ENCODE measurements at places on chromosomes 16 and 17.

GRCh38 chr16:71262391-71262790 lies 26.8 kb downstream of the CMTR2 start:
- DNase-seq: no peak

DNA sequence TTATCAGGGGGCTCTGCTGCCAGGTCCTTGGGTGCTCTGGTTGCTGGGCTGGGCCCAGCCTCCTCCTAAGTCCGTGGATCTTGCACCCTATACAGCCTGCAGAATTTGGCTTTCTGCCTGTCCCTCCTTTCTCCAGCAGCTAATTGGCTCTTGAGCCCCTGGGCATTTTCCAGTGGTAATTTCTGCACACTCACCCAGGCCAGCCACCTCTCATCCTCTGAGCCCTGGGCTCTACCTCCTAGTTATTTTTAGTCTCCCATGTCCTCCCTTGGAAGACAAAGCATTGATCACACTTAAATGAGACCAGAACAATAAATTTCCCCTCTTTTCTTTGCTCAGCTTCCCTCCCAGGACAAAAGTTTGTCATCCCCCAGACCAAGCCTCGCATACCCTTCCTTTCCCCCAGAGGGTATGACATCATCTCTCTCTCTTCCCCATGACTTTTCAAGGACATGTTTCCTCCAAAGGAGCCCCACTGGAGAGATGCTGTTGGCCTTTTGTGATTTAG lies 38.1 kb downstream of the C17orf75 start:
- DNase-seq: no peak

GRCh38 chr16:55563797-55564196 lies 2.7 kb upstream of the CAPNS2 start:
- DNase-seq: no peak

DNA sequence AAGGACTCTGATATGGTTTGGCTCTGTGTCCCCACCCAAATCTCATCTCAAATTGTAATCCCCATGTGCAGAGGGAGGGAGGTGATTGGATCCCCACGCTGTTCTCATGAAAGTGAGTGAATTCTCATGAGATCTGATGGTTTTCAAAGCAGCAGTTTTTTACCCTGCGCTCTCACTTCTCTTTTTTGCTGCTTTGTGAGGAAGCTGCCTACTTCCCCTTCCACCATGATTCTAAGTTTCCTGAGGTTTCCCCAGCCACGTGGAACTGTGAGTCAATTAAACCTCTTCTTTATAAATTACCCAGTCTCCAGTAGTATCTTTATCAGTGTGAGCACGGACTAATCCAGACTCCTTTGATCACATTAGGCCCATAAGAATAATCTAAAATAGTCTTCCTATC lies 719.7 kb upstream of the CDH8 start:
- DNase-seq: no peak

GRCh38 chr17:9183306-9183705 lies 162.0 kb downstream of the NTN1 start:
- no peak for DNase-seq

- DNase-seq: no peak
Observed at GRCh38 chr16:2317231-2318020, 23.1 kb downstream of the ABCA3 start.

DNA sequence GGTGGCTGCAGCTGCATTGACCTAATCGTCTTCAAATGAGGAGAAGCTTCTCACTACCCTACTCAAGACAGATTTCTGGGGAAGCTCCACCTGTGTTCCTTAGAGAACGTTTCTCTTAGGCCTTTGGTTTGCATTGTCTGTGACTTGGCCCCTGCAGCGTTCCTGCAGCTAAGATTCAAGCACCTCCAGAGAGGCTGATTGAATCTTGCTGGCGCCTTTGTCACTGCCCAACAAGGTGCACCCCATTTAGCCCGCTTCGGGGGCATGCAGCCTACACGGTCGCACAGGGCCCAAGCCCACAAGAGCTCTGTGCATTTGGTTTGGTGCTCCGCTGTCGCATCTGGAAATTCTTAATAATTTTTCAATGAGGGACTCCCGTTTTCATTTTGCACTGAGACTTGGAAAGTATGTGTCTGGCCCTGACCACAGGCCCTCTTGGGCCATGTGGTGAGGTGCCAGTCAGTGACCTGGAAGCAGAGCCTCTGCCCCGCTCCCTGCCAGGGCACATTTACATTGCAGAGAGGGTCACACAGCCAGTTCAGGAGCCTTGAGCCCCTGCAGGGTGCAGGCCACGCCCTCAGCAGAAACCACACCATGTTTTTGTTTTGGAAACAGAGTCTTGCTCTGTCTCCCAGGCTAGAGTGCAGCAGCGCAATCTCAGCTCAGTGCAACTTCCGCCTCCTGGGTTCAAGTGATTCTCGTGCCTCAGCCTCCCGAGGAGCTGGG lies 51.1 kb upstream of the CACNG5 start:
- no peak for DNase-seq

DNA sequence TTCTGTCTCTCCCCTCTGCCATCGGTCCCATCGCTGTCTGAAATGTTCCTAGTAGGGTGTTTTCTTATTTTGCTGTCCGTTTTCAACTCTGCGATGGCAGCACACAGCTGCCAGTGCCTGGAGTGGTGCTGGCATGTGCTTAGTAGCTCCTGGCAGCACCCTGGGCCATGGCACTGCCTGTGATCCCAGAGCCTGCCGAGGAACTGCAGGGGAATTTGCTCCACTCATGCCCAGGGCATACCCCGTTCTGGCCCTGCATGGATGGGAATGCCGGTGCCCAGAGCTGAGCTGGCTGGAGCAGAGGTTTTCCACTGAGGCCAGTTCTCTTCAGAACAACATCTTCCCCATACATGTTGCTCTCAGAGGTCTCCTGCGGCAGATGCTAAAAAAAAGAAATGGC lies 43.1 kb downstream of the GPT2 start:
- DNase-seq: no peak

GRCh38 chr17:80837711-80838110 lies 153.9 kb upstream of the CHMP6 start:
- DNase-seq: no peak

DNA sequence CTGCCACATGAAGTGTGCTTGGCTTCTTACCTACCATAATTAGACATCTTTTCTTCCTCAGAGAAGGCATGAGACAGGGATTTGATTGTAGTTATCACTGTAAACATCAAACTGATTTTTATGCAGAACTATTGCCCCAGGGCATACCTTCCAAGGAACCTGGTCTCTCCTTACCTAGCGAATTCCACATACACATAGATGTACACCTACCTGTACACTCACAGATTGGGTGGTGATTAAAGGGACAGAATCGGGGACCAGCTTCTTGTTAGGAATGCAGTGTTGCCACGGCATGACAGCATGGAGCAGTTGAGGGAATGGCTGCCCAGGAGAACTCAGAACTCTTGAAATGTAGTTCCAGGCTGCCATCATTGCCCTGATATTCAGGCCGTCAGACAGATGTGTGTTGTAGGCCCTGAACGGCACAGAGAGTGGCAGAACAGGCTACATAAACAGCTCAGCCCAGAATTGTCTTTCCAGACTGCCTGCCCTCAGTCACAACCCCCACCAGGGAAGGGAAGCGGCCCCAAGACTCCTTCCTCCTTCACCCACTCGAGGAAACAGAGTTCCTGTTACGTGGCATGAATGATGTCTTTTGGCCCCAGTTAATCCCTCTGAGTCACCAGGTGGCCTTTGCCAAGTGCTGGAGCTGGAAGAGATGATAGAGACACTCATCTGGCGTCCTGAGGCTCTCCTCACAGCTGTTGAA lies 17.8 kb upstream of the NAGLU start:
- no peak for DNase-seq

- no peak for DNase-seq
Observed at GRCh38 chr17:75652934-75653549, 13.9 kb downstream of the RECQL5 start.

GRCh38 chr17:81400996-81401722 lies 5.9 kb downstream of the BAHCC1 start:
- DNase-seq: no peak

DNA sequence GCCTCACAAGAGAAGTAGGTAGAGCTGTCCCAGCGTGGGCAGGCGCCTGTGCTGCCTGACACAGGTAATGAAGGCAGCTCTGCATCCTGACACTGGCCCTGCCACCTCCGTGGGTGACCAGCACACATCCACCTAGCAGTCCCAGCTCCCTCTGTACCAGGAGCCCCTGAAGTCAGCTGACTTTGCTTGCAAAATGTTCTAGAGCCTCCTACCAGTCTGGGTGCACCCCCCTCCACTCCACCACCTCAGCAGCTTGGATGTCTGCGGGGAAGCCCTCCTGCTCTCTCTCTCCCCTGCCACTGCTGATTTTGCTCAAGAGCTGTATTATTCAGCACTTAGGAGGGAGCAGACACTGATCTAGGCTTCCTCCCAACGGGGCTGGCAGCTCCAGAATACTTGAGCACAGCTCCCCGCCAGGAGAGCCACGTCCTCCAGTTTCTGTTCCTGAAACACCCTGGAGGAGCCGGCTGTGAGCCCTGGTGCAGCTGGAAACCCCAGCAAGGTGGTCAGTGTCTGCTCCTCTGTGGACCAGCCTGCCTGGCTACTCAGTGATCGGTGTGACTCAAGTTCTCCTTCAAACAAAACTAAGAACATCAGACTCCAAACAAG lies 1.0 kb downstream of the RNF166 start:
- no peak for DNase-seq

GRCh38 chr17:32161506-32162365 lies 19.4 kb downstream of the RHOT1 start:
- no peak for DNase-seq

GRCh38 chr17:32335046-32335445 lies 6.9 kb downstream of the C17orf75 start:
- no peak for DNase-seq

GRCh38 chr16:83989300-83989699 lies 21.3 kb downstream of the NECAB2 start:
- no peak for DNase-seq

DNA sequence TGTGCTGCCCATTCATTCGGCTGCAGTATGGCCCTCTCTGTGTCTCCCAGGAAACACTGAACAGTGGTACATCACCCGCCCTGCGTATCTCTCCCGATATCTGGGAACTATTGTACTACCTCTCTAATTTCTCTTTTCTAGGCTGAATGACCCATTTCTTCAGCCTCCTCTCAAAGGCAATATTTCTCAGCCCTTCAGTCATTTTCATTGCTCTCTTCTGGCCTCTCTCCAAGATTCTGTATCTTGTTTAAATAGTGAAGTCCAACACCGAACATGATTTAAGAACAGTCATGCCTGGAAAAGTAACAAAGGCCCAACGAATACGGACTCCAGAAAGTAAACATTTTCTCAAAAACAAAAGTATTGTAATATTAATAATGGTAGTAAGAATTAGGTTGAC lies 220.1 kb downstream of the ZFHX3 start:
- no peak for DNase-seq

DNA sequence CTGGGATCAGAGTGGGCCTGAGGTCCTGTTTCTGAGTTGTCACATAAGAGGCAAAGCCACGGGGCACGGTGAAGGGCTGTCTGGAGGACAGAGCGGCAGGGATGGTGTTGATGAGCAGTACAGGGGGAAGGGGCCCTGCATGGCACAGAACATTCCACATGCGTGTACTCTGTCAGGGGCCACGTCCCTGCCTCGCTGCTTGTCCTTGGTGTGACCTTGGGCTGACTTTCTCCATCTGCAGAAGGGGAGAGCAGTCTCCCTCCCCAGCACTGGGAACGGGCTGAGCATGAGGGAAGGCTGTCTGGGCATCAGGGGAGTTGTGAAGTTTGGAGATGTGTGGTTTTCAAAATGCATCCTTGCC lies 71.5 kb upstream of the GSE1 start:
- DNase-seq: no peak

- DNase-seq: no peak
Observed at GRCh38 chr16:9138731-9139501, 47.5 kb downstream of the HAPSTR1 start.

DNA sequence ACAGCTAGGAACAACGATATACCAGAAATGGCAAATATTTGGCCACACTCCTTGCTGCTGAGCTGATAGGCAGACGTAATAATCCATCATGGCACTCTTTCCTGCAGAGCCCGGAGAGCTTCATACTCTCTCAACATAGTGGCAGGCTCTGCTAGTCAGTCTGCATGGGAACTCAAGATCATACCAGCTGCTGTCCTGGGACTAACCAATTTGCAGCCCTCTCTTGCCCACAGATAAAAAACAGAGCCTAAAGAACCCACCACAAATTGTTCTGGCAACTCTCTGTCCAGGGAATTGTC lies 13.5 kb downstream of the GSDMB start:
- DNase-seq: no peak

DNA sequence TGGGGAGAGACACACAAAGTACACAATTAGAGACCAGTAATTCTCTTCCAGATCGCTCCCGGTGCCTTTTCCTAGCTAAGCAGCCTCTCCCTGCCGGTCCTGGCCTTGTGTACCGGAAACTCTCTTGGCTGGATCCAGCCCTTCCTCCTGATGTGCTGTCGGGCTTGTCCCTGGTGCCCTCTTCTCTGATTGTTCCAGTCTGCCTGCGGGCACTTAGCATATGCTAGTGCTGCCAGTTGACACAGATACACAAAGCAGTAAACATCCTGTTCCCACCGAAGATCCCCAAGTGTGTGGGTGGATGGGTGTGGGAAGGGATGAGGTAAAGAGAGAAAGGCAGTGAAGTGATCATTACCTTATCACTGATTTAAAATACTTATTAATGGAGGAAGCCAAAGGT lies 9.7 kb downstream of the HS3ST3B1 start:
- DNase-seq: no peak

DNA sequence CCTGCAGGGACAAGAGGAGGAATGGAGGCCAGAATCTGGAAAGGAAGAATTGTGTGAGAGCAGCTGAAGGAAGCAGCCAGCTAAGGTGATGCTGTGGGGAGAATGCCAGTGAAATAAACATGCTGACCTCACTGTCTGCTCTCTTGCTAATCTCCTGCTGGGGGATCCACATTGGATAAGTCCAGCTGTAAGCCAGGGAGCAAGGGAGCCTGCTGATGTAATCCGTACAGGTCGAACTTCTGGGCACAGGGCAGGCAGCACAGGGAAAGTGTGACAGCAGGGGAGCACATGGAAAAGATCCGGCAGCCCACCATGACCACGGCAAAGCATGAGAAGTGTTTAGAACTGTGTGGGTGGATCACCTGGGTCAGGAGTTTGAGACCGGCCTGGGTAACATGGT lies 7.5 kb upstream of the XPO6 start:
- no peak for DNase-seq

- DNase-seq: no peak
Observed at GRCh38 chr17:69232650-69233049, 4.0 kb upstream of the ABCA10 start.

GRCh38 chr16:78189121-78189520 lies 89.7 kb downstream of the WWOX start:
- DNase-seq: no peak

- no peak for DNase-seq
Observed at GRCh38 chr17:70037498-70037897, 37.5 kb upstream of the KCNJ16 start.

DNA sequence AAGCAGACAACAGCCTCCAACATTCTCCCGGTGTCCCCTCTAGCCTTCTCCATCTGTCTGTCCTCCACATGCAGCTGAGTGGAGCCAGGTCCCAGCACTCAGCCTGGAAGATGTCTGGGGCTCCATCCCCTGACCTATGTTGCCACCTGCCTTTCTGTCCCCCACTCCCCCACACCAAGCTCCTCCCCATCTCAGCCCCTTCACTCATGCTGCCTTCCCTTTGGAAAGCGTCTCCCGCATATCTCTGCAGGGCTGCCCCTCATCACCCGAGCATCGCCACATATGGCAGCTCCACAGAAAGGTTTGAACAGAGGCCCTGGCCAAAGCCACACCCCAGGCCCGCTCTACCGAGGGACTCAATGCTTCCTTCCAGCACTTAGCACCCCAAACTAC lies 24.2 kb downstream of the NSMCE1 start:
- DNase-seq: no peak

- no peak for DNase-seq
Observed at GRCh38 chr17:68910251-68910705, 44.9 kb downstream of the ABCA8 start.

All from stimulated activated CD4-positive, alpha-beta T cell treated with anti-CD3 and anti-CD28 coated beads, TNF-alpha, amount 100 ng/mL, for 1 hour (primary cell).